Calu3 (cell line): ENCODE measurements at places on chromosomes 2 and 18.

GRCh38 chr2:104889291-104889959 is 35.5 kb downstream of the POU3F3 start:
- no peak for DNase-seq

- DNase-seq: no peak
These were observed 61.9 kb downstream of the KIF5C start for GRCh38 chr2:148936857-148937450.

DNA sequence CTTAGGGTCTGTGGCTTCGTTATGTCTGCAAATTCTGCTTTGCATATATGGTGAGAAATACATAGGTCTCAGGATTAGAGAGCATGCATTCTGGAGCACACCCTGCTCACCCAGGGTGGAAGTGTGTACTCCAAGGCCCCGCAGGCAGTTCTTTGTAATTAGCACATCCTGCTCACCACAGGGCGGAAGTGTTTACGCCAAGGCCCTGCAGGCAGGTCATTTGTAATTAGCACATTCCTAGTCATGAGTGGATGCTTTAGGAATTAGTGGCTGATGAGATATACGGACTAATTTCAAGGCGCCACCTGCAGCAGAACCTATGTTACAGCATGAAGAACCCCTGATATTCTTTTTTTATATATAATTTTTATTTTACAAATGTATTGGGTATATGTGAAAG is 4.2 kb downstream of the ALLC start:
- DNase-seq: no peak

DNA sequence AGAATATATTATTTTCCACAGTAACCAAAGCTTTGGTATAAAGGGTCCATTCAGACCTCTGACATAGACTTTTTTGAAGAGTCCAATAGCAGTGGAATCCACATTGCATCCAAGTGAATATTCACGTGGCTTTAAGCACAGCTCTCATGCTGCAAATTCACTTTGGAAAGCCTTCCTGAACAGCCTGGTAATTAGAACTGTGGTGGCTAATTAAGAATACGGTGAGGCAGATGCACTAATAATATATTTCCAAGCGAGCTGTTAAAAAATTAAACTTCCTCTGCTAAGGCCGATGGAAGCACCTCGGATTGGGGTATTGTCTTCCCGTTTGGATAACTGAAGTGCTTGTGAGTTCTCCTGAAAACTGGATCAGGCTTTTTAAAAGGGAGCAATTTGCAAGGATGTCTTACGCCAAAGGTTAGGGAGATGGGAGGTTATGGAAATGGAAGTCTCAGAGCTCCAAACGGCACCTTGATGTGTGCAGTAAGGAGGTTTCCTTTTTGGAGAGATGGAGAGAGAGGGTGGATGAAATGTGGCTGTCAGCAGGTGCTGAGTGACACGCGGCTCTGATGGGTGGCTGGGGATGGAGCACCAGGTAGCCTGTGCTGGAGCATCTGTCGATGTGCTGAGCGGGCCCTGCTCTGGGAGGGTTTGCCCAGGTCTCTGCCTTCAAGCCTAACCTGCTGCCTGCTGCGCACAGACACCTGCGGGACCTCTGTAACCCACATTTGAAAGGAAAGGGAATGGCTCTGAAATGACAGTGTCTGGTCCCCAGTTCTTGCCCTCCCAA is 37.5 kb downstream of the CABLES1 start:
- DNase-seq: no peak
